Left forelimb (tissue), 1 donor: ENCODE measurements at places on chromosomes 4 and X.

DNA sequence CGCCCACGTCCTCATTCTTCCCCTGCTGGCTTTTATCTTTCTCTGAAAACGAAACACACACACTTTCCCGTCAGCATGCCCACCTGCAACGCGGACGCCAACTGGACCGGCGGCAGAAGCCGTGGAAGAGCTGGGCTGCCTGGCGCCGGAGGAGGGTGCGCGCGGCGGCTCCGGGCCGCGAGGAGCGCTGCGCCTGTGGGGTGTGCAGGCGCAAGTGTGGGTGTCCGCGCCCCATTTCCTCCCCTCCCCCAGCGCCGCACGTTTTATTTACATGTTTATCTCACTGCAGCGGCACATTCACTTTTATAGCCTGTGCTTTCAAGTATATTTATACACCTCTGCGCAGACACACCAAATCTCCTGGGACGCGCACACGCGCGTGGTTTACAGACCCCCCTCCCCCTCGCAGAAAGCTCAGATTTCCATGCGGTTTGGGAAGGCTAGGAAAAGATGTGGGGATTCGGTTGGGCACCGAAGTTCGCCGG lies 1.5 kb downstream of the PITX2 start:
- DNase-seq = no peak

- no peak for DNase-seq
Measured at GRCh38 chr4:6562931-6563901, 11.8 kb upstream of the MAN2B2 start.

GRCh38 chr4:54063737-54064316 lies 578 bp downstream of the CHIC2 start:
- peak; percentile 75 for DNase-seq

GRCh38 chr4:57103051-57103450 lies 7.1 kb downstream of the IGFBP7 start:
- DNase-seq = no peak

GRCh38 chrX:20311505-20311904 lies 44.8 kb upstream of the RPS6KA3 start:
- DNase-seq = no peak

DNA sequence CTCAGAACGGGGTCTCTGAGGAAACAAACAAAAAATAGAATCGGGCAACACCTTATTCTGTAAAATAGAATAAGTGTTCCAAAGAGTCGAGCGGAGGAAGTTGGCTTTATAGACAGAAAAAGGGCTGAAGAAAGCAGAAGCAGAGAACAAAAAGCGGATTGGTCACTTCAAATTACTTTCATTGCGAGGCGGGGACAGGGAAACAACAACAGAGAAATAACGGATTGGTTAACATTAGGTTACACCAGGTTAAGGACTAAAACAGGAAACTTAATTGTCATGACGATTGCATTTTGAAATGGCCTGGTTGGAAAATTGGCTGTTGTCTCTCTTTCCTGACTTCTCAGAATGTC lies 433 bp upstream of the COQ2 start:
- no peak for DNase-seq

- DNase-seq = peak; percentile 66
Measured at GRCh38 chrX:38220024-38220414, 652 bp downstream of the SRPX start.

- DNase-seq = no peak
Measured at GRCh38 chr4:104879367-104879766, 267.3 kb upstream of the TET2 start.

- no peak for DNase-seq
Measured at GRCh38 chrX:103941201-103941975, 21.0 kb upstream of the TMSB15B start.

- DNase-seq = no peak
Measured at GRCh38 chr4:108398836-108399235, 221.5 kb upstream of the RPL34 start.

GRCh38 chr4:33722800-33723516 lies 2521.4 kb downstream of the ARAP2 start:
- no peak for DNase-seq

DNA sequence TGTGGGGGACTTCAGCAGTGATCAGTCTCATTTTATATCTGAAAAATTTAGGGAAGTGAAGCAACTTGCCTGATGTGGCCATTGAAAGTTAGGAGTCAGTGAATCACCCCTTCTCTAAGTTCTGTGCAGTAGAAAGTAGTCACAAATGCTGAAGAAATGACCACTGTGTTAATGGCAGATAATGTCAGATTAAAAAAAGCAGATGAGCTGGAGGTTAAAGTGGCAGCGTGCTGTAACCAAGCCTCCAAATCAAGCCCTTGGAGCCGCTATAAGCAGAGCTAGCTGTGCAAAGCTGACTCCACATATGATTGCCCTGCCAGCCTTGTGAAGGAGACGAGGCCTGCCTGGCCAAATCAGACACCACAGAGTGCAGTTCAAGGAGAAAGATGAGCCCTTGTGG lies 39.2 kb upstream of the PDE5A start:
- DNase-seq = no peak

- no peak for DNase-seq
Measured at GRCh38 chrX:56031409-56031808, 200.7 kb upstream of the KLF8 start.

DNA sequence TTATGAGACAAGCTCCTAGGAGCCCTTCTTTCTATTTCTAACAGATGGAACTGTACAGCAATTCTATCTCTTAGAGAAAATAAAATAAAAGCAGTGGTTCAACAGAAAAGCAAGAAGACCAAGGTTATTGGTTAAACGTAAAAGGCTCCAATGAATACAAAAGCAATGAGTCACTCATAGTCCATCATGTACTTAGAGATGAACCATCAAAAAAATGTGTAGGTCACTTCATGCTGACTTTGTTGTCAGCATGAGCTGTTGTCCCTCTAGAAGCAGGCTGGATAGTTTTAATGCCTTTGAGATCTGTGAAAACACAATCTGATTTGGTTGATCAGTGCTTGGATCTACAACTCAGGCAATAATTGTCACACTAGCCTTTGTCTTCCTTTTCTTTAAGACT lies 378.6 kb upstream of the ANXA10 start:
- no peak for DNase-seq

DNA sequence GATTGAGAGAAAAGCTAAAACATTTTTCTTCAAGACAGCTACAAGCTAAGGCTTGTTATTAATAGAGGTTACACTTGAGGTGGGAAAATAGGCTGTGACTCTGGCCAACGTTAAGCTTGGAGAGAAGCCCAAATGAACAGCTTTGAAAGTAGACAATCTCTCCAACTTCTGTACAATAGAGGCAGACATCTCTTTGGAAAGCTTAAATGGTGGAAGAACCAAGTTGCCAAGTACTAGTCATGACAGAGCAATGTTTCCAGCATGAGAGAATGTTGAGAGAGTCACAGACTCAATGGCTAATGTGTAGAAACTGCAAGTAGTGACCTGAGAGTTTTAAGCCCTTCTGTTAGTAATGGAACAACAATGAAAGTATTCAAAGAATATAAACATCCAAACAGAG lies 298.1 kb downstream of the INPP4B start:
- no peak for DNase-seq

DNA sequence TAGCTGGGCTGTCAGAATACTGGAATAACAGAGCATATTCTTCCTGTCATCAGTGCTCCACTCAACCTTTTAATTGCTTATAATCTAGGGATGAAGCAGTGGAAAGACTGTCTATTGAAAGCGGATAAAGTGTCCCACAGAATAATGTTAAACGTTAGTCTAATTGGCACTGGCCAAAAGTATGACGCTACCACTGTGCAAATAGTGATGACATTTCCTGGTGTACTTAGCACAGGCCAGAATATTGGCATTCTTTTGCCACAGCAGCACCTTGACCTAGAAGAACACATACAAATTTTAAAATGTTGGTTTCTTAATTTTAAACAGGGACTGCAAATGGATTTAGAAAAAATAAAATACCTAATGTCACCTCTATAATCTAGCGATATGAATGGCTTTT lies 635.2 kb upstream of the SPANXN1 start:
- no peak for DNase-seq

GRCh38 chr4:114684462-114684861 lies 85.9 kb downstream of the UGT8 start:
- DNase-seq = no peak

- DNase-seq = no peak
Measured at GRCh38 chr4:13851085-13851940, 223.8 kb upstream of the BOD1L1 start.

DNA sequence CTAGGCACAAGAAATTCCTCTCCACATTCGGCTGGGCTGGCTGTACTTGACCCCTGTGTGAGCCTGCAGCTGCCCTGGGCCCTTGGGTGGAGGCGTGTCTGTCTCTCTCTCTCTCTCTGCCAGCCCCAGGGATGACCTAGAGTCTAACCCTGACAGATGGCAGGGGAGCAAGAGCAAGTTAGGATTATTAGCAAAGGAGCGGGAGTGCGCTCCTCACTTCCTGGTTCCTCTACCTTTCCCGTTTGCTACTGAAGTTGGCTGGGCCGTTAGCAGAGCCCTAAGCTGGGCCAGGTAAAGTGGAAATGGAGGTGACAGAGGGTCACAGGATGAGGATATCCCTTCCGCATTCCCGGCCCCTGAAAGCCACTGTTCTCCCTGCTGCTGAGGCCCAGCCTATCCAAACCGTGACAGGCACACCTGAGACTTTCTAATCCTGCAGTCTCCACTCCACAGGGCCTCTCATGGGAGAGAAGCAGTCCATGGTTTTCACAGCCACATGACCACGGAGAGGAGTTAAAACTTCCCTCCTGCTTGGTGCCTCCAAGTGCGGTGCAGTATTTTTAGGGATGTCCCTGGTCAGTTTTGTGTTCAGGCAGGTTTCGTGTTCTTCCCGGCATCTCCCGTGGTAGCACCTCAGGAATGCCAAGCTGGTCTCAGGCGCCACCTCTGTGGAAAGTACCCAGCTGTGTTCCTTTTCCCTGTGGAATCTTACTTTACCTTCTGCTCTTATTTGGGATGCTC lies 79.3 kb downstream of the CLDN22 start:
- DNase-seq = no peak

DNA sequence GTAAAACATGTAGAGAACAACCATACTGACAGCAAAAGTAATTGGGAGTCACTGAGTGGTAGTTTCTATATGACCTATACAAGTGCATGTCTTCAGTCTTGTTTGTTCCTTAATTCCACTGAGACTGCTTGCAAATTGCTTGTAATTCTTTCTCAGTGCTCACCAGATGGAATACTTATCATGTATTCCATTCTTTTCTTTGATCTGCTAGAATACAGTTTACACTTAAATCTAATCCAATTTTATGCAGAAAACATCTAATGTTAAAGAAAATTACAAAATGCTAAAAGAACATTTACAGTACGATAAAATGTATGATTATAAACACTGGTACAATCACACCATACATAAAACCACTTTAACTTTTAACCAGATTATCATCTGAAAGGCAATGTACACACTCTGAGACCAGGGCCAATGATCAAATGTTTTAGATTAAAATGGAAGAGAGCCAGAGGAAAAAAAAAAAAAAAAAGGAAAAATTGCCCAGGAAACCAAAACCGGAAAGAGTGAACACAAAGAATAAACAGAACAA lies 741.4 kb downstream of the FAT4 start:
- DNase-seq = no peak

- DNase-seq = no peak
Measured at GRCh38 chr4:136900696-136901095, 631.6 kb downstream of the PCDH18 start.

GRCh38 chr4:108244606-108245005 lies 75.9 kb upstream of the LEF1 start:
- DNase-seq = no peak
